ENCODE measurements at places on chromosomes 1 and 21.

DNA sequence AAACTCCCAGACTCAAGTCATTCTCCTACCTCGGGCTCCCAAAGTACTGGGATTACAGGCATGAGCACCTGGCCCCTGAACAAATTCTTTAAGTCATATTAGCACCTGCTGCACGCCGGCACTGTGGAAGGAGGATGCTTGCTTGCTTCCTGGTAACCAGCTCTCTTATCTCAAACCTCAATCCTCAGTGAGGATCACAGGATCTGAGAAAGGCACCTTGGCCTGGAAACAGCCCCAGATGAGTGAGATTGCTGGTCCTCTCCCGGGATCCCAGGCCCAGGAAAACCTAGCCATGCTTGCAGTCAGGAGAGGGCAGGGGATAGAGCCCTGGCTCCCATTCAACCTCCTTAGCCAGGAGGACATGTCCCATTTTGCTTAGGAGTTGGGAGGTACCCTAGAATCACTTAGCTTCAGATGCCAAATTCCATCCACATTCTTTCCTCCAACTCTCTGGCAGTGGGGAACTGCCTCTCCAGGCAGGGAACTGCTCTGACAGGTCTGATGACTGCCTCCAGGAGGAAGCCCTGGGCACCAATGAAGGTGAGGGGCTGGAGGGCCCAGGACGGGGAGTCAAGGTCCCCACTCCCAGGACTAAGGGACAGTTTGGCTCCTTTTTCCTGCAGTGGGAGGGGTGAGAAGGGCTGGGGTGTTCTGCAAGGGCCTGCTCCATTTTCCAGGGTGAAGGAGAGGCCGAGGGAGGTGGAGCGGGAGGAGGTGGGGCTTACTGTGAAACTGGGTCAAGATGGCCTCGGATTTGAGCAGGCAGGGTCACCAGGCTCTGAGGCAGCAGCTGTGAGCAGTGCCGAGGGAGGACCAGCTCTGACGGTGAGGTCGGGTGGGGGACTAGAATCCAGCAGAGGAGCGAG is 9.5 kb downstream of the GPR37L1 start:
- no peak for DNase-seq

GRCh38 chr1:214551436-214552173 is at the start of gene PTPN14:
PTPN14 (minus strand) TSS chr1:214551602; CDS start chr1:214464803, 86,799 bp downstream.
- peak; percentile 22 for DNase-seq

DNA sequence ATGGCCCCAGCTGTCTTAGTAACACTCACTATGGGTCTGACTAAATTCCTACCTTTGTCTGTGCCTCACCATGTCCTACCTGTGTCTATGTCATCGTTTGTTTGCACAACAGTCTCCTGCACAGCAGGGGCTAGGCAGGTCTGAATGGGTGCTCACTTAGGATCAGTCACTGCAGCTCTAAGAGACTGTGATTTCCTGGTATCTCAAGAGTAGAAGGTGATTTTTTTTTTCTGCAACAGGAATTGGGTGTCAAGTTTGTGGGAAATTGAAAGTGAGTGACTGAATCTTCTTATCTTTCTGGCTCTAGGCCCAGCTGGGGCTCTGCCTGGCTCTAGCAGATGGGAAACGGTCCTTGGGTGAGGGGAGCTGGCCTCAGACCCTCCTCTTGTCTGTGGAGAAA is 46.4 kb upstream of the TRABD2B start:
- DNase-seq = no peak

DNA sequence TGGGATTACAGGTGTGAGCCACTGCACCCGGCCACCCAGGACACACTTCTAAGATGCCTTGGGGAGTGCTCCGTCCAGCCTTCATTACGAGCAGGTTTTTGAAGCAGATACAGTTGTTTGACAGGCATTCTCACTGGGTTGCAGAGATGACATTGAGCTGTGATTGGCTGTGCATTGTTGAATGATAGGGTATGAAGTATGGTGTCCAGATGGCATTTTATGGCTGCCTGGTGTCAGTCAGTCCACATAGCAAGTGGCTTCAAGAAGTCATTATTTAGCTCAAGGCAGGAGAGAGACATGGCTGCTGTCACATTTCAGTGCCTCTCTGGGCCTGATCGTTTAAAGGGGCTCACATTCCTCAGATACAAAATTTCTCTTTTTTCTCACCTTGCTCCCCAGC is 14.8 kb upstream of the PADI2 start:
- no peak for DNase-seq

- DNase-seq = peak; percentile 41
Observed at GRCh38 chr1:15352128-15352957, 57.3 kb upstream of the EFHD2 start.

- DNase-seq = no peak
Observed at GRCh38 chr1:205667909-205668643, 12.2 kb downstream of the SLC45A3 start.

- no peak for DNase-seq
Observed at GRCh38 chr1:195236991-195237889, 1371.0 kb downstream of the KCNT2 start.

- DNase-seq = no peak
Observed at GRCh38 chr1:61079898-61080336, 2.4 kb upstream of the NFIA start.
